Vagina (tissue), 2 donors: ENCODE measurements at places on chromosomes 7 and 10.

- H3K27me3 ChIP-seq = no peaks in the 10 kb centered on the region
- H3K36me3 ChIP-seq = no peaks in the 10 kb centered on the region
- H3K4me3 ChIP-seq = no peak overlapping the region
Observed at GRCh38 chr7:134710854-134711624, 64.4 kb downstream of the BPGM start.

- H3K27me3 ChIP-seq = no peaks in the 10 kb centered on the region
- H3K27ac ChIP-seq = no peak overlapping the region
- no peaks in the 10 kb centered on the region for H3K4me1 ChIP-seq
- DNase-seq = no peak
Observed at GRCh38 chr7:6559896-6560295, 8.6 kb upstream of the GRID2IP start.

- no peak for DNase-seq
- peaks cover 7% of the 10 kb centered on the region for H3K4me1 ChIP-seq
- no peaks in the 10 kb centered on the region for H3K36me3 ChIP-seq
Observed at GRCh38 chr10:72234560-72235095, 18.6 kb upstream of the ASCC1 start.

DNA sequence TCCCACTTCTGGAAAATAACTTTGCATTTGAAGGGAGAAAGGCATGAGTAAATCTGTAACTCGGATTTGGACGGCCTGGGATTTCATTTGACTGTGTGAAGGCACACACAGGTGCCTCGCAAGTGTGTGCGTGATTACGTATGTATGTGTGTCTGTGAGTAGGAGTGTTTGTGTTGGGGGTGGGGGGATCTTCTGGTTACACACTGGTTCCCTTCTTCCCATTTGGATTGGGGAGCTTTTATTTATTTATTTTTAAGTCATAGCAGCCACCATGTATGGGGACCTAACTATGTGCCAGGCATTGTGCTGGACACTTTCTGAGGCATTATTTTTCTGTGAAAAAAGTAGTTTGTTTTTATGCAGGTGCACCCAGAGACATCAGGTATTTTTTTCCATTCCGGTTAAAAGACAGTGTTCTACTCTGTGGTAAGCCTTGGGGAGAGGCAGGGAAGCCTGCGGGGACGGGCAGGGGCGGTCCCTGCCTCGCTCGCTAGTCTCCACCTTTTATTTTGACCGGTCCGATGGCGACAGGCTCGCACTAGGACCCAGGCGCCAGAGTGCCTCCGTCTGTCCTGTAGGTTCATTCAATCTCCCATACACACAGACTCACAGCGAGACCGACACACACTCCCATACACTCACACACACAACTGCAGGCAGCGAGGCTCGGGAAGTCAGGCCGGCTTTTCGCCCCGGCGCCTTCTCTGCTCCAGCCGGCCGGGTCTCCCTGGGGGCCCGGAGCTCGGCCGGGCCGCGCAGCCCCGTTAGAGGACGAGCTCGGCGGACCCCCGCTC is at the start of gene MXI1:
MXI1 (plus strand) TSS at position 595 of the 794 bp plus-strand sequence. CDS start 204 bp downstream, outside the sequence.
- peak within 1 kb of the TSS; percentile 78 for H3K4me3 ChIP-seq
- DNase-seq = no peak
- no peaks in the 10 kb centered on the region for H3K27me3 ChIP-seq

DNA sequence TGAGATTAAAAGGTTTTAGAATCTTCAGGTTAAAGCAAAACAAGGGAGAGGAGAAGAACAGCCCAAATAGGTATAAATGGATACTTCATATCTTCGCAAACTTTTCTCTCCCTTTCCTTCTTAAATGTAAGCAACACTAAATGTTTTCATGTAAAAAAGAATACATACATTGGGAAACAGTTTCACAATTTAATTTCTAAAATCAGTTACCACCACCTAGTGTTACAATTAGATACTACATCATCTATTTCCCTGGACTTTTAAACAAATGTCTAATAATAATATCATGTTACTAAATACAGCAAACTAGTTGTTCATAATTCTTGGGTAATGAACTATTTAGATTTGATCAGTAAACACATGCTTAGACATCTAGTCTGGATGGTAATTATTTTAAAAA is 35.8 kb downstream of the MINDY3 start:
- H3K27ac ChIP-seq = no peak overlapping the region
- H3K36me3 ChIP-seq = no peaks in the 10 kb centered on the region
- no peaks in the 10 kb centered on the region for H3K27me3 ChIP-seq
- H3K4me3 ChIP-seq = no peak overlapping the region
- no peaks in the 10 kb centered on the region for H3K4me1 ChIP-seq
- no peak for DNase-seq

DNA sequence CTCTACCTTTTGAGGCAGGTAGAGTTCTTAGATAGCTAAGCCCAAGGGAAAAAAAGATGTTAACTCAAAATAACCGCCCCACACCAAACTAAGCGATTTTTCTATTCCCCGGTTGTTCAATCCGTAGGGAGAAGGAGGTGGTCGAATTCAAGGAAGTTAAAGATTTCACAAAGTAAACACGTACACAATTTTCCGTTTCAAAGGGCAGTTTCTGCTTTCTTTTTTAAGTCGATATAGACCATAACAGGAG is 842 bp downstream of the KBTBD2 start:
- H3K27ac ChIP-seq = peak overlapping the region; percentile 99
- H3K36me3 ChIP-seq = no peaks in the 10 kb centered on the region
- no peaks in the 10 kb centered on the region for H3K27me3 ChIP-seq
- H3K4me3 ChIP-seq = peak overlapping the region; percentile 95
- no peak for DNase-seq

DNA sequence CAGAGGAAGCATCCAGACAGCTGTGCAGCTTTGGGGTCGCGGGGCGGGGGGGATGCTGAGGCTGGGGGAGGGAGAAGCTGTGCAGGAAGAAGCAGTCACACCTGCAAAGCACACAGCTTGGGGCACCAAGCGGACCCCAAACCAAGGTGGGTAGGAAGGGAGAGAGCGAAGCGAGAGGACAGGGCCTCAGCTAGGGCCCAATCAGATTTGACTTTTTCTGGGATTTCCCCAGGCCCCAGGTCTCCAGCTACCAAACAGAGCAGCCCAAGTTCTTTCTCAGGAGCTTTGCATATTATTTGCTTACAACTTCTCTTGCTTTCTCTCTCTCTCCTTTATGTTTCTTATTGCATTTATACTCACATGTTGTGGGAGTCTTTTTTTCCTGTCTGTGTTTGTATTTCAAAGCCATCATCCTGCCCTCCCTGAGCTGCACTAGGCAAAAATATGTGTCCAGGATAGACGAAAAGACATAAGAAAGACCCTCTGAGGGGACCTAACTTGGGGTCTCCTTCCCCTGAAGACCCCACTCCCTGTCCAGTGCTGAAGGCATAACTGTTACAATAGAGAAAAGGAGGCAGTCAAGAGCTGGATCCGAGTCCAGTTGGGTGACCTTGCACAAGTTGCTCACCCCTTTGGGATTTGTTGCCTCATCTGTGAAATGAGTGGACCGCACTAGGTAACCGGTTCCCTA is 50.6 kb upstream of the SMNDC1 start:
- H3K4me1 ChIP-seq = peaks cover 32% of the 10 kb centered on the region
- H3K27ac ChIP-seq = peak overlapping the region; percentile 24
- no peaks in the 10 kb centered on the region for H3K36me3 ChIP-seq
- no peak overlapping the region for H3K4me3 ChIP-seq

- no peaks in the 10 kb centered on the region for H3K4me1 ChIP-seq
- DNase-seq = no peak
- H3K36me3 ChIP-seq = no peaks in the 10 kb centered on the region
- H3K27me3 ChIP-seq = no peaks in the 10 kb centered on the region
- H3K4me3 ChIP-seq = no peak overlapping the region
- H3K27ac ChIP-seq = no peak overlapping the region
Observed at GRCh38 chr10:31204090-31204489, 114.9 kb upstream of the ZEB1 start.

- no peaks in the 10 kb centered on the region for H3K4me1 ChIP-seq
- H3K4me3 ChIP-seq = no peak overlapping the region
- H3K36me3 ChIP-seq = no peaks in the 10 kb centered on the region
- no peak for DNase-seq
Observed at GRCh38 chr10:78188446-78188845, 154.8 kb downstream of the RPS24 start.

DNA sequence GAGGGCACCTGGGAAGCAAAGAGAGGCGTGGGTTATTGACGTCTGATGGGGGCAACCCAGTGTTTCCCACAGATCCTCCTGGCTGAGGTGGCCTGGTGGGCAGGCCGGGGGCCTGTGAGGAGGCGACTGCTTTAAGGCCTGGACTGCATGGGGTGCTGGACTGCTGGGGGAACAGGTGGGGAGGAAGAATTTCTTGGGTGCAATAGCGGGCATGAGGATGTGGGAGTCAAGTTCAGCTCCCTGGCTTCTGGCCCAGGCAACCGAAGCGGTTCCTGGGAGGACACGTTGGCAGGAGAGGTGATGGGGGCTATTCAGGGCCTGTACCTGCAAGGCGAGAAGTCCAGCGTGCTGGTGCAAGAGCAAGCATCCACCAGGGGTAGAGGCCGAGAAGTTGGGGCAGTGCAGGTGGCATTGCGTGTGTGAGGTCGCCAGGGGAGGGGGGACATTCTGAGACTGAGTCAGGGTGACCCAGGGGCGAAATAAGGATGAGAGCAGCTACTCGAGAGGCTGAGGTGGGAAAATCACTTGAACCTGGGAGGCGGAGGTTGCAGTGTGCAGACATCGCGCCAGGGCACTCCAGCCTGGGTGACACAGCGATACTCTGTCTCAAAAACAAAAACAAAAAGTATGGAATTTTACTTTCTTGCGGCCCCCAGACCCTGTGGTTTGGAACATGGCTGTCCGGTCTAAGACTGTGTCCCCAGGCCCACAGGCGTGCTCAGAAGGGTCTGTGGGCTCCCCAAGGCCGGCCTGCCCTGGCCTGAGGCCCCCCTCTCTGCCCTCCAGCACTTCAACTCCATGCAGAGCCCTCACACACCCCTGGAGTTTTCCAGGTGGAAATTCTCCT is 53.6 kb upstream of the ELN start:
- H3K4me1 ChIP-seq = peaks cover 26% of the 10 kb centered on the region
- no peaks in the 10 kb centered on the region for H3K36me3 ChIP-seq
- no peak overlapping the region for H3K4me3 ChIP-seq

- no peaks in the 10 kb centered on the region for H3K36me3 ChIP-seq
- no peaks in the 10 kb centered on the region for H3K4me1 ChIP-seq
- no peak for DNase-seq
- no peak overlapping the region for H3K27ac ChIP-seq
- H3K27me3 ChIP-seq = no peaks in the 10 kb centered on the region
Observed at GRCh38 chr7:80307227-80307856, 172.7 kb downstream of the GNAI1 start.

DNA sequence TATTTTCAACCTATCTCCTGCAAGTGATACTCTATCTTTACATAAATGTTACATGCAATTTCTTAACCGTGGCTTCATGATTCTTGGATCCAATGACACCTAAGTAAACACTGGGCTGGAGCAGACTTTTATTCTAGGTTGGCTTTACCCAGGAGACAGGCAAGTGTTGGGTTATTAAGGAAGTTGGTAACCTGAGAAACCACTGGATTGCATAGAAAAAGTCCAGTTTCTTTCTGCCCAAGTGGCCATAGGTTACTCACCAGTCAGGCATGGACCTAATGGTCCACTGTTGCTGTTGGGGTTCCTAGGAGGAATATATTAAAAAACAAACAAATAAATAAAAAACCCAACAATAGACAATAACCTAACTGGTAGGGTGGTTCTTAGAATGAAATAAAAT is 112.8 kb downstream of the SEMA3D start:
- no peak for DNase-seq
- no peaks in the 10 kb centered on the region for H3K27me3 ChIP-seq
- H3K27ac ChIP-seq = no peak overlapping the region
- H3K36me3 ChIP-seq = no peaks in the 10 kb centered on the region

DNA sequence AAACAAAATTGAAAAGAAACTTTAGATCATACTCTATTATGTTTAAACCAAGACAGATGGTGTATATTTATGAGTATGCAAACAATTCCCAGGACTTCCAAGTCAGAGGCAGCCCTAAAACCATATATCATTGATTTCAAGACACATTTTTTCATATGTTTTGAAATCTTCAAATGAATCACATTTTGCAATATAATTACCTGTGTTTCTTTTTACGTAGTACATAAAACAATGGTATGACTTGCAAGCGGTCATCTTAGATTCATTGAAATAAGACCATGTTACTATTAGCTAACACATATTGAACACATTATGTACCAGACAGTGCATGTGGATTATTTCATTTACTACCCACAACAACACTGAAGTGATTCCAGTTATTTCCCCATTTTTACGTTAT is 14.9 kb downstream of the SMURF1 start:
- DNase-seq = no peak
- peaks cover 84% of the 10 kb centered on the region for H3K4me1 ChIP-seq
- H3K27me3 ChIP-seq = no peaks in the 10 kb centered on the region
- no peaks in the 10 kb centered on the region for H3K36me3 ChIP-seq
- H3K27ac ChIP-seq = no peak overlapping the region

DNA sequence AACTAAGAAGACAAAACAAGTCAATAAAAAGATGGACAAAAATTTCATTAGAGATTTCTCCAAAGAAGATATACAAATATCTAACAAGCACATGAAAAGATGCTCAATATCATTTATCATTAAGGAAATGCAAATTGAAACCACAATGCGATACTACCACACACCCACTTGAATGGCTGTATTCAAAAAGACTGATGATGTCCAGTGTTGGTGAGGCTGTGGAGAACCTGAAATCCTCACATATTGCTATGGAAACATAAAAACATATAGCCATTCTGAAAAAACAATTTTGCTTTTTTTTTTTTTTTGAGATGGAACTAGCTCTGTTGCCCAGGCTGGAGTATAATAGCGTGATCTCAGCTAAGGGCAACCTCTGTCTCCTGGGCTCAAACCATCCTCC is 124.1 kb upstream of the LAMB4 start:
- DNase-seq = no peak
- no peak overlapping the region for H3K4me3 ChIP-seq
- H3K27me3 ChIP-seq = no peaks in the 10 kb centered on the region
- H3K27ac ChIP-seq = no peak overlapping the region
- no peaks in the 10 kb centered on the region for H3K36me3 ChIP-seq

GRCh38 chr7:19617901-19618300 is 90.9 kb downstream of the POLR1F start:
- H3K27me3 ChIP-seq = no peaks in the 10 kb centered on the region
- H3K36me3 ChIP-seq = no peaks in the 10 kb centered on the region
- H3K4me1 ChIP-seq = no peaks in the 10 kb centered on the region
- H3K4me3 ChIP-seq = no peak overlapping the region
- no peak overlapping the region for H3K27ac ChIP-seq

- H3K4me3 ChIP-seq = no peak overlapping the region
- H3K27me3 ChIP-seq = no peaks in the 10 kb centered on the region
- no peaks in the 10 kb centered on the region for H3K36me3 ChIP-seq
- no peaks in the 10 kb centered on the region for H3K4me1 ChIP-seq
- no peak overlapping the region for H3K27ac ChIP-seq
Observed at GRCh38 chr7:100007887-100008286, 7.5 kb upstream of the ZKSCAN1 start.

DNA sequence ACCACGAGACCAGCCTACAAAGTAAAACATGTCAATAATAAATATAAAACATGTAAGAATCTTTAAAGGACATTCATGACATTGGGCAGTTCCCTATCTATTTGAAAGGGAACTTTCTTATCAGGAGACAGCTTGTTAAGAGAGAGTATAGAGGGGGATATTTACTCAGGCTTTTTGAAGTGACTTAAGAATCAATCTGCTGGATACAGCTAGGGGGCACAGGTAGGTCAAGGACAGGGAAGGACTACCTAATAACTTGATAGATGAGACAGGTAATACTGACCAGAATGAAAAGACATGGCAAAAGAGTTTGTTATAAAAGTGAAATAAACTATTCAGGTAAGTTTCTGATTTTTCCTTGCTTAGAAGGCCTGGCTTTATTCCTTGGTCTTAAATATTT is 21.8 kb upstream of the LRRD1 start:
- H3K36me3 ChIP-seq = no peaks in the 10 kb centered on the region
- H3K4me1 ChIP-seq = no peaks in the 10 kb centered on the region
- no peak for DNase-seq
